ENCODE measurements at places on chromosomes 4 and X. TPM values are rescaled to one million over a fixed set of nuclear protein-coding genes. Genes with fewer than 3 reads are reported as not detected.

GRCh38 chr4:3331511-3332394 lies 38.9 kb downstream of the RGS12 start:
- DNase-seq = no peak

GRCh38 chr4:100306018-100306417 lies 115.8 kb upstream of the DDIT4L start:
- DNase-seq = no peak

Gene UTP14A
- 9.8 TPM for total RNA-seq

DNA sequence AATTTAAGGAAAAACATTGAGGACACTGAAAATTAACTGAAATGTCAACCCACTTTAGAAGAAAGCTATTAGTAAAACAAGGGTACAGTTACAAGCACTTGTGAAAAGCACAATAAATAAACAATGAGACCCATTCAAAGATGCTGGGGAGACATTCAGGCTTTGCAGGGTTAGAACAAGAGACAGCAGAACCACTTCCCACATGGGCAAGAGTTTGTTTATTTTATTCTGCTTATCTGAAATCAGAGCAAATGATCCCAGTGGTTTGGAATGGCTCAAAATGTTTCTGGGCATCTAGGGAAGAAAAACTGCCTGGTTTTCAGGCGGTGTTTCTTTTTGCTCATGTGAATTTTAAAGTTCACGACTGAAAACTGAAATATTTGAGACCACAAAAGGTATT lies 42.4 kb downstream of the PPP3CA start:
- no peak for DNase-seq

Gene GIMD1
- total RNA-seq = not detected

Gene MEPE
- total RNA-seq = not detected

DNA sequence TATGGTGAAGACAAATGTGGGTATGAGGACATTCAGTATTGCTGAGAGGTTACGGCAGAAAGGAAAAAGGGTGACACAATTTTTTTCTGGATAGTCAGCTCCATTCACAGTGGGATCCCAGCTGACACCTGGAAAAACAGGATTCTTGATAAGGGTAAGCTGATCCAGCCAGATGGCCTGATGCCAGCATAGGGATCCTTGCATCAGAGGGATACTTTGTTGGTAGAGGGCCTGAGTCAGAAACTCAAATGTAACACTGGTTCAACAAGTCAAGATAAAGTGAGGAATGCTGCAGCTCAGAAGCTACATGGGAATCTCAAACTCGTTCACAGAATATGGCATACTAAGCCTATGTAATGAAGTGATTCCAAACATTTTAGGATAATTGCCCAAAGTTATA lies 726.7 kb downstream of the C4orf33 start:
- no peak for DNase-seq

GRCh38 chrX:3428792-3429191 lies 82.3 kb upstream of the MXRA5 start:
- DNase-seq = no peak

DNA sequence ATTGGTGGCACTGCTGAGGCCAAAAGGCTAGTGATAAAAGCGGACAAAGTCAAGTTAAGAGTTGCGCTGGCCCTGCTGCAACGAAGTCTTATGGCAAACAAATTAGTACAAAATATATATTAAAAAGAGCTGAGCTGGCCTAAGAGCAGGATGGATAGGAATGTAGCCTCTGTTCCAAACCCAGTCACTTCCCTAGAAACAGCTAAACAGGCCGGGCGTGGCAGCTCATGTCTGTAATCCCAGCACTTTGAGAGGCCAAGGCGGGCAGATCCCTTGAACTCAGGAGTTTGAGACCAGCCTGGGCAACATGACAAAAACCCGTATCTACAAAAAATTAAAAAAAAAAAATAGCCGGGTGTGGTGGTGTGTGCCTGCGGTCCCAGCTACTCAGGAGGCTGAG lies 32.4 kb upstream of the UGDH start:
- DNase-seq = no peak

DNA sequence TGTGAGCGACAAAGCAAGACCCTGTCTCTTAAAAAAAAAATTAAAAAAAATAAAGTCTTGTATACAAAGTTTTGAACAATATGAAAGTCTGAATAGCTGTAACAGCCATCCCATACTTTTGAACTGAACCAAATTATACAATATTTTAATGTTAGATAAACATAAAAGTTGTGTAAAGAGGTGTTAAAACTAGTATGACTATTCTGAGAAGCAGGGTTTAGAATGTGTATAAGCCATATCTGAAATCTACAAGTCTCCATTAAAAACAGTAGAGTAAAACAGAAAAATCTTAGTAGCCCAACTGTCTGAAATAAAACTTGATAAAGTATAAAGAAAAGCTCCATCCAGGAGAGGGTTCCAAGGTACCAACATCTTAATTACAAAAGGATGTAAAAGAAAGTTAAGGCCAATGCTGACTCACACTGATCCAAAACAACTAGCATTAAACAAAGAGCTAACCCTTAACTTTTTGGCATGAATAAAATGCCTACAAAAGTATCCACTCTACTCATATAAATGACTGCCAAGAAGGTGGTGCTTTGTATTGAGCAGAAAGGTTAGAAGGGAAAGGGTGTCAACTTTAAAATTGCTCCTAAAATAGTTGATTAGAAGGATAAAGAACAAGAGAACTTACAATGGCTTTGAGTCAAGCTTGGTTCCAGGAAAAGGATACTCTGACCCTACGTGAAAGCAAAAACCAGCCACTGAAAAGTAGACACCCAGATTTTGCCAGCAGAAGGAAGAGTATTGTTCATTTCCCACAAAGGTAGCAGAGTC lies 18.5 kb downstream of the CNOT6L start:
- no peak for DNase-seq

DNA sequence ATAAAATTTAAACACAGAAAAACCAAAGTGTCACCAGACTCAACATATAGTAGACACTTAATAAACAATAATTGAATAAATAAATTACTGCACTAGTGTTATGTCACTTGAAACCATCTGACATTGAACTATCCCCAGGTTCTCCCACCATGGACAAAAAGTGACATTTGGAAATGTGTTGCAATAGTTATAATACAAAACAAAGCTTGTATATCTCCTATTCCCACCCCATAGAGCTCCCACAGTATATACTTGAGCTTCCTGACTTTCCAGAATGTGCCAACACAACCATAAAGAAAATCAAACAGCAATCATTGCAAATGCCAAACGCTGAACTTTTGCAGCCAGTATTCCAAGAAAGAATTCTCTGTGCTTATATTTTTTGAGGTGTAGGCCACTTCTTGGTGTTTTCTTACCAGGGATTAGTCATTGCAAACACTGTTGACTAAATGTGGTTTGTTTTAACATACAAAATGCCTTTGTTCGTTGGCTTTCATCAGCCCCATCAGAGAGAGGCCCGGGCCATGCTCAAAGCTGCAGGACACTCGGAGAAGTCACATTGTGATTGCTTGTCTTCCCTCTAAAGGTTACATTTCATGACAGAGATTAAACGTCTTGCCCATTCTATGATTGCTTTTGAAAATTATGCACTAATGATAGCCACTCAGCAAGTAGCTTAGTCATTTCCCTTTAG lies 33.8 kb downstream of the PPARGC1A start:
- no peak for DNase-seq
